HCT116 (cell line): ENCODE measurements at places on chromosomes 2 and 18. TPM values are rescaled to one million over a fixed set of nuclear protein-coding genes. Genes with fewer than 3 reads are reported as not detected.

- no peak for DNase-seq
Measured at GRCh38 chr2:185375731-185376130, 362.9 kb upstream of the FSIP2 start.

- no peak for DNase-seq
Measured at GRCh38 chr2:109143214-109144187, 14.5 kb downstream of the SH3RF3 start.

DNA sequence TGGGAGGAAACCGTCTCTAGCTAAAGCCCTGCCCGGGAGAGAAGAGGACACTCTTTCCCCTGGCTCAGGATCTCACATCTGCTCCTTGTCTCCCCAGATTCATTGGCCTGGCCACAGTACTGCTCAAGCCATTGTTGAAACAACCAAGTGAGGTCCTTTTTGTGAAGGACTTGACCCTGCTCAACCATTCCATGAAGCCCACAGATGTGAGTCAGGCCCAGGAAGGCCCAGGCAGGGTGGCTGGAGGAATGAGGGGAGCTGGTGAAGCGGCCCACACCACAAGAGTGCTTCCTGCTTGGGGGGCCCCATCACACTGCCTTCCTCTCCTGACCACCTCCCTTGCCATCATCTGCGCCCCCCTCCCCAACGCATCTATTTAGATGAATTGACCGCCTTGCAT is 5.1 kb downstream of the FER1L5 start:
- DNase-seq, result no peak

DNA sequence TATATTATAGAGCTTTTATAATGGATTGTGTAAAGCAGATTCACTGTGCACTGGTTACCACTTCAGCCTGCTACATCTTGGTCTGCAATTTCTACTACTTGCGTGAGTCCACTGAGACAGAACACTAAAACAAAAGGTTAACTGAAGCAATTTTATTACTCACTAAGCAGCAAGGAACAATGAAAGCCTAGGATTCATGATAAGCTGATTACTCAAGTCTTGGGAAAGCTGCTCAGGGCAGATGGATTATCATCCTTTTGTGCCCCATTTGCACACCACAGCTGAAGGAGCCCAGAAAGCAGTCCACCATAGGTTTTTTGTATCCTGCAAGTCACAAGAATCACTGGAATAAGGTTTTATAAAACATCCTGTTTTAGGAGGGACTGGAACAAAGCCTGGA is 1215.2 kb upstream of the TMEFF2 start:
- DNase-seq, result no peak

DNA sequence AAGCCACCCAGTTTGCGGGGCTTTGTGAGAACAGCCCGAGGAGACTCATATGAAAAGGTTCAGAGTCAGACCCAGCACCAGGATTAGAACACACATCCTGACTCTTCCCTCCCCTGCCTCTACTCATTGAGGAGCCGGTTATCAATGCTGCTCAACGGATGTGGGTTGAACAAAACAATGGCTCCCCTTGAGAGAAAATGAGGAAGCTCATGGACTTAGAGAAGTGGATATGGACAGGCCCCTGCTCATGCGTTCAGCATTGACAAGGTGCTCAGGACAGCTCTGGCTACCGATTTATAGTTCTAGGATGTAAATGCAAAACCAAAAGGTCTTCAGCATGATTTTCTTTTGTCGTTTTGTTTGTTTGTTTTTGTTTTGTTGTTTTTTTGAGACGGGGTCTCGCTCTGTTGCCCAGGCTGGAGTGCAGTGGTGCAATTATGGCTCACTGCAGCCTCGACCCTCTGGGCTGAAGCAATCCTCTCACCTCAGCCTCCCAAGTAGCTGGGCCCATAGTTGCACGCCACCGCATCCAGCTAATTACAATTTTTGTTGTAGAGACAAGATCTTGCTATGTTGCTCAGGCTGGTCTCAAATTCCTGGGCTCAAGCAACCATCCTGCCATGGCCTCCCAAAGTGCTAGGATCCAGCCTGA is 32.0 kb upstream of the AGAP1 start:
- no peak for DNase-seq

DNA sequence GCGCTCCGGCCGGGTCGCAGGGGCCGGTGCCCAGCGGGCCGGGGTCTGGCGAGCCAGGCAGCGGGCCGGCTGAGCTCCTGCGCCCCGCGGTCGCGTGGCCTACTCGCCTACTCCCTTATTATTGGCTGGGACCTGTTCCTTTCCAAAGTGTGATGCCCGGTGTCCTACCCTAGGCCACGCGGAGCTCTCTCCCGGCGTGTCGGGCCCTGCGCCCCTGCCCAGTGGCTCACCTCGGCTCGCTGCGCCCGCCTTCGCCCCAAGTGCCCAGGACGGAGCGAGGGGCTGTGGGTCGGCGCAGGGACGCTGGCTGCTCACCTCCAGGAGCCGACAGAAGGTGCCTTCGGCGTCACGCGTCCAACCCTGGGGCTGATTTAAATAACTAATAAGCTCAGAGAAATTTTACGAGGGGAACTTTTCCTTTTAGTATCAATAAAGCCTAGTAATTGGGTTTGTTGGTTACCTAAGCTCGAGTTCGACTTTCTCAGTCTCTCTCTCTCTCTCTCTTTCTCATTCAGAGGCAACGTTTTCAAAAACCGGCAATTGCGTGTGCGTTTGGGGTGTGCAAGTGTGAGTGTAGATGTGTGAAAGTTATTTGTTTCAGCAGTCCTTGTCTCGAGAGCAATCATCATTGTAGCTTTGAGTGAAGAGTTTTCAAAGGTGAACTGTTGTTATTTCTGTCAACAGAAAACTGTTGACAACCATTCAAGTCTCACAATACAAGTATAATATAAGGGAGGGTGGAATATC is 7.0 kb upstream of the SATB2 start:
- DNase-seq, result no peak

DNA sequence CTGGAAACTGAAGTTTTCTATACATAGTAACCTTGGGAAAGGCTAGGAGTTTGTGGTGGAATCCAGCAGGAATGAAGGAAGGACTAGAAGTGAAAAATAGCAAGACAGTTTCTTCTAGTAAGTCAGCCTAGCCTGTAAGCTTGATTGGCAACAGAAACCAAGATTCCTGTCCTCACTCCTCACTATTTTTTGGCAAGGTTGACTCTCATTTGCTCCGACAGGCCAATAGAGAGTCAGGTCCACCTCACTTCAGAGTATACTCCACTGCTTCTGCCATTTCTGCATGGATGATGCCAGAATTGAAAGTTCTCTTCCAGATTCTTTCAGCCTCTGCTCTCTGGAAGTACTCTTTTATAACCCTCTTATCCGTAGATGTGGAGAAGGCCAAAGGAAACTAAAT is 352.4 kb downstream of the ZNF516 start:
- DNase-seq, result no peak

- no peak for DNase-seq
Measured at GRCh38 chr2:233837694-233838229, 16.6 kb downstream of the HJURP start.

DNA sequence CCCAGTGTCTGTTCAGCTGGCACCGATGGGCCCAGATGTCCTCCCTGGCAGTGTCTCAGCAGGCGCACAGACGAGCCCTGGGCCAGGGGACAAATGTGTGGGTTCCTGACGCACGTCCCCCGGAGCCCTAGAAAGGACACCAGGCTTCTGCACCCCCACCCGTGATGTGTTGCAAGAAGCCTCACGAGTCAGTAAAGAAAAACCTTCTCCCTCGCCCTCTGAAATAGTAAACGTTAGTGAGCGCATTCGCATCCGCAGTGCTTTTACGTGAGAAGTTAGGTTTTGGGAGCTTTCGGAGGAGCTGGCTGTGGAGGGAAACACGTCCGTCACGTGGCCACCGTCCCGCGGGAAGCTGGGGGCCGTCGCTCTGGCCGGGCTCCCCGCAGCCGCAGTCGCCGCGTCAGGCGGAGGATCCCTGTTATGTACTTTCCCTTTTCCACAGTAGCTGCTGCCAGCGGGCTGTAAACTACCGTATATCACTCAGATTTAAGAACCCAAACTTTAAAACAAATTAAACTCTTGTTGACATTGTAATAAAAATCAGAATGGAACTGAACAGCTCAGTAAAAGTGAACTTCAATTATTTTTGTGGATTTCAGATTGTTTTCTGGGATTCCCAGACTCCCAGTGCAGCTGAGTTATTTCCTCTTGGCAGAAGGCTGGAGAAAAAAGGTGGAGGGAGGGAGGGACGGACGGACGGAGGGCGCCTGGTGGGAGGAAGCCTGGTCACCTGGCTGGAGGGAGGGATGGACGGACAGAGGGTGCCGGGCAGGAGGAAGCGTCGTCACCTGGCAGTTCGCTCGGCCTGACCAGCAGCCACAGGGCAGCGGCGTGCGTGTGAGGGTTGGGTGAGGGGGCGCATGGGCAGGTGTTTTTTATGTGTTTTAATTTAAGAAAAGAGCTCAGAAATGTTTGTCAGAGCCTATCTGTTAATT is 112.1 kb downstream of the NFATC1 start:
- no peak for DNase-seq

GRCh38 chr2:112195167-112195766 is 57.1 kb downstream of the FBLN7 start:
- no peak for DNase-seq

DNA sequence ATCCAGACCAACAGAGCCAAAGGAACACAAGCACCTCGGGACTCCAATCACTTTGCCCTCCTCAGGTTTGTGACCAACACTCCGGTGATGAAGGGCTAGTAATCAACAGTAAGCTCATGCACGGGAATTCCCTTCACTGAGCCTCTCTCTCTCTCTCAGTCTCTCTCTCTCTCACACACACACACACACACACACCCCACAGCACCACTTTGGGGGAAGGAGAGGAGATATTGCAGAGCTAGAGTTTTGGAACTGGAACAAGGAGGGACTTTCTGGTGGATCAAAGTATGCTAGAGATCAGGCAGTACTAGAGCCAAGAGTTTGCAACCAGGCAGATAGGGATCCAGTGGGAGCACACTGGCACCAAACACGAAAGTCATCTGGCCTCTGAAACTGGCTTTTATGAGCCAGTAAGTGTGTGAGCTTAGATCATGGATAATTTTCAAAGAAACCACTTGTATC is 98.7 kb downstream of the ANKRD44 start:
- DNase-seq, result no peak

- DNase-seq, result no peak
Measured at GRCh38 chr2:38598991-38599295, 3.8 kb downstream of the HNRNPLL start.

CMPK2 gene
- total RNA-seq, result 1.5 TPM

DNA sequence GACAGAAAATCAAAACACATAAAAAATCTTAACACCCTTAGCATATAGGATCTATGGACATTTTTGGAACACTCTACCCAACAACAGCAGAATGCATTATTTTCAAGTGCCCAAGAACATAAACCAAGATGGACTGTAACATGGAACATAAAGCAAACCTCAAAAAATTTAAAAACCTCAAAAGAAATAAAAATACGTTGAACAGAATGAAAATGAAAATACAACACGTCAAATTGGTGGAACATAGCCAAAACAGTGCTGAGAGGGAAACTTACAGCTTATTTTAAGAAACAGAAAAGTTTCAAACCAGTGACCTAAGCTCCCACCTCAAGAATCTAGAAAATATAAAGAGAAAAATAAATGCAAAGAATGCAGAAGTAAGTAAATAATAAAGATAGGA is 58.3 kb upstream of the BCL2L11 start:
- DNase-seq, result no peak

GRCh38 chr2:9206991-9207640 is 504 bp downstream of the ASAP2 start:
- DNase-seq, result no peak
